ENCODE measurements at places on chromosomes 5 and 9.

- no peak for DNase-seq
These were observed 143.4 kb downstream of the ZNF608 start for GRCh38 chr5:124602925-124603650.

DNA sequence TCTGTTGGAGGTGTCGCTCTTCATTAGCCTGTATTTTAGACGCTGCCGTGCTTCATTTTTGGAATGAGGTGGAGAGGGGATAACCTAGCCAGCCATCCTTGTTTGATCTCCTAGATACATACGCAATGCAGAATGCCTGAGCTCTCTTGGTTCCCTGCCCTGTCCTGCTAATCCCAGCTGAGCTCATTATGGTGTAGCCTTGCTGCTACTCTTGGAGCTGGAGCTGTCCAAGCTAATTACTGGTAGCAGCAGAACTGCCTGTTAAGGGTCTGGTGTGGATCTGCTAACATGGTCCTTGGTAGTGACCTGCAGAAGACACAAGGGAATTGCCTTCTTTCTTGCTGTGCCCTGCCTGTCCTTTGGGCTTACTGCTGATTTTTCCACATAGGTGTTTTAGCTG, 207.9 kb downstream of the CNTLN start:
- no peak for DNase-seq

DNA sequence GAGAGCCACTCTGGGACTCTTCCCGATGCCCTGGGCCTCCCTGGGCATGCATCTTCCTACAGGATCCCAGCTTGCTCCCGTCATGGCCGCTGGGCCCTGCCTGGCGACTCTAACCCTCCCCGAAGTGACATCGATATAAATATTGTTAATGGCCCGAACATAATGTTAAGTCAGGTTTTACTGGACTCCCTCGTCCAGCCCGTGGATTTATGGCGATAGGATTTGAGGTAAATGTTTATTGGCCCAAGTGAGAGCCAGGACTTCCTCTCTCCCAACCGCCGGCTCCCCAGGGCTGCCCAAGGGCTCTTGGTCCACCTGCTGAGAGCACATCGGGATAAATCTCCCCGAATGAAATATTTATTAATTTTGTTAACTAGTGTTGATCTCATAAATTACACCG, 246.3 kb downstream of the PBX3 start:
- DNase-seq: peak; percentile 20

GRCh38 chr5:96036301-96036700, 74.7 kb upstream of the ELL2 start:
- no peak for DNase-seq

GRCh38 chr5:61332358-61332749, 296 bp downstream of the ZSWIM6 start:
- peak; percentile 88 for DNase-seq

DNA sequence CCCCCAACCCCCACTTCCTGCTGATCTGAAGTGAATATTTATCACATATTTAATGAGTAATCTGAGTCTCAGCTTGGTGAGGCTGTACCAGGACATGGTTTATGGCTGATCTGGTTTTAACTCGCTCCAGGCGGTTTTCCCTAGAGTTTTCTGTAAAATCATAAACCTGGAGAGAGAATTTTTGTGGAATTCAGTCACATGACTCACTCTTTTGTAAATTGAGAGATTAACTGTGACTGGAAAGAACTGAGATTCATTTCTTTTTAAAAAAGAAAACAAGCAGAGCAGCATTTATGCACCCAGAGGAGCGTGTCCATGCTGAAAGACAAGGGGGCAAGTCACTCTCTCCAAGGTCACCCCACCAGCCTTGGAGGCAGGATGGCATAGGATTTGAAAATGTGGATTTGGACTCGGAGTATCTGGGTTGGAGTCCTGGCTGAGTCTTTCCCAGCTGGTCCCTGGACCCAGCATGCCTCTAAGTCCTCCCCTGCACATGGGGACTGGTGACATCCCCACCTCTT, 81.8 kb downstream of the ZNF618 start:
- no peak for DNase-seq

DNA sequence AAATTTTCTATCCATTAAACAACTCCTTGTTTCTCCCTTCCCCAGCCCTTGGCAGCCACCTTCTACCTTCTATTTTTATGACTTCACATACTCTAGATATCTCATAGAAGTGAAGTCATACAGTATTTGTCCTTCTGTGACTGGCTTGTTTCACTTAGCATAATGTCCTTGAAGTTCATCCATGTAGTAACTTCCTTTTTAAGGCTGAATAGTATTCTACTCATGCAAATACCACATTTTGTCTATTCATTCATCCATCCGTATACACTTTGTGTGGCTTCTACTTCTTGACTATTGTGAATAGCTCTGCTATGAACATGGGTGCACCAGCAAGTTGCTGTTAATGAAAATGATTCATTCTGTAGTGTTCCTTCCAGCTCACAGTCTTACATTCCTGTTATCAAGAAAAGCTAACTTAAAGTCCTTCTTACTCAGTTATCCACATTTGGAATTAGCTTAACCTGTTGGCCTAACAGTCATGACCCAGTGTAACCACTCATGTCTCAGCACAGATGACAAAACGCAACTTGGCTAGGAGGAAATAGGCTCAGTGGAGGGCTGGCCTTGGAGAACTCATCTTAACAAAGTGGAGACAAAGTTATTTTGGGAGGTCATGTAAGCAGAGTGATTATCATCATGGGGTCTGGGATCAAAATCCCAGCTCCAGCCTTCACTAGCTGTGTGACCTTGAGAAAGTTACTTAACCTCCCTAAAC, 129.7 kb upstream of the MAP3K1 start:
- DNase-seq: no peak

GRCh38 chr5:7374186-7374585, 21.8 kb upstream of the ADCY2 start:
- no peak for DNase-seq

DNA sequence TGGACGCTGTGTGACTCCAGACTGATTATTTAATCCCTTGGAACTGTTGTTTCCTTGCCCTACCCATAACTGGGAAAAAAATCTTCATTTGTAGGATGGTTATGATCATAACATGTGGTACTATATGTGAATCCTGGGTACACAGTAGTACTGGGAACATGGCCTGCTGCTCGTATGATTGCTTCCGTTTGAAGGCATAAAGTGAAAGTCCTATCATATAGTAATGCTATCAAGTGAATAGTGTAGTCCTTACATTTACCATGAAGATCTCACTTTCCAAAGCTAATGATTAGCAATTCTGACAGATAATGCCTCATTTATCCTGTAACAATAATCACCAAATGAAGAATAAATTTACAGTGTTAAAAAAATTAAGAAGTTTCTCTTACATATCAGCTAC, 53.2 kb downstream of the MEF2C start:
- DNase-seq: no peak

- no peak for DNase-seq
These were observed 10.9 kb downstream of the PRKACG start for GRCh38 chr9:69003051-69003450.
